ENCODE measurements at places on chromosomes 16 and 17.
A peak's percentile ranks its signal among the peaks of the same experiment; 100 is the strongest.

GRCh38 chr16:11743308-11744074 is 834 bp upstream of the TXNDC11 start:
- ATAC-seq, result peak; percentile 26

GRCh38 chr17:68319410-68320162 is 28.3 kb downstream of the ARSG start:
- ATAC-seq, result no peak

GRCh38 chr17:82228842-82229697 is at the start of gene SLC16A3:
TSS of gene SLC16A3 (plus strand) at chr17:82229042. CDS start at chr17:82236009, 6,967 bp downstream.
- ATAC-seq, result peak; percentile 67

DNA sequence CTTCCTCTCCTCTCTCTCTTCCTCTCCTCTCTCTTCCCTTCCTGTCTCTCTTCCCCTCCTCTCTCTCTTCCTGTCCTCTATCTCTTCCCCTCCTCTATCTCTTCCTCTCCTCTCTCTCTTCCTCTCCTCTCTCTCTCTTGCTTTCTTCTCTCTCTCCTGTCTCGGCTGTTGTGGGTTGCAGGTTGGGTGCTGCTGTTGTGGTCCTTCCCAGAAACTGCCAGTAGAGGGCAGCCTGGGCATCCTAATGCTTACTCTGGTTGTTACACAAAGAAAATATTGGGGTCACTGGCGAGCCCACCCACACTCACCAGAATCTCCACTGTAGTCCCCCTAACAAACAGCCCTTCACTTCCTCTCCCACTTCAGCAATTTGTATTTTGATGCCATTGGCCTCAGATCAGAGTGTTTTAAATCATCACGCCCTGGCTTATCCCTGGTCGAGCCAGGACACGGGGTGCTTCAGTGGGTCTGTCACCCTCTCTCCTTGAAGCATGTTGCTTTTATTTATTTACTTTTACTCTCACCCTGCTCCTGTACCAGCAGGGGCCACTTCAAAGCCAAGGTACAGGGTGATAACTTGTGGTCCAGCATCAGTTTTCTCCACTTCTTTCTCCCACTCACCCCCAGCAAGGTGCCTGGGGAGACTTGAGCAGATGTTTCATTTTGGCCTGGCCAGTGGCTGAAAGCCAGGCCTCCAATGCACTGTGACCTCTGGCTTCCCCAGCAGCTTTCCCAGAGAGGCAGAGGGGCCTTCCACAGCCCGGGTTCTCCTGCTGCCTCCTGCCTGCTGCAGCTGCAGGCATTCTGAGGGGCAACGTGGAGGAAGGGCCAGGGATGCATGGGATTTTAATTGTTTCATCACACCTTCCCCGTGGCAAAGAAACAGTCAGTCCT is 4.7 kb upstream of the MMP15 start:
- peak; percentile 49 for ATAC-seq

- ATAC-seq, result peak; percentile 99
Observed at GRCh38 chr16:28935924-28936783, 4.4 kb downstream of the CD19 start.

DNA sequence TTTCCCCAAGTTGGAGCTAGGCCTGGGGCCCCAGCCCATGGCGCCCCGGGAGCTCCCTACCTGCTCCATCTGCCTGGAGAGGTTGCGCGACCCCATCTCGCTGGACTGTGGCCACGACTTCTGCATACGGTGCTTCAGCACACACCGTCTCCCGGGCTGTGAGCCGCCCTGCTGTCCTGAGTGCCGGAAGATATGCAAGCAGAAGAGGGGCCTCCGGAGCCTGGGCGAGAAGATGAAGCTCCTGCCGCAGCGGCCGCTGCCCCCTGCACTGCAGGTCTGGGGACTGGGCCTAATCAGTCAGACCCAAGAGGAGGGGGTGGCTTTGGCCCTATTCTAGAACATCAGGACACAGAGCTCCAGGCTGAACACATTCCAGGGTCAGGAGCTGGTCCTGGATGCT is 1.5 kb downstream of the RNF112 start:
- no peak for ATAC-seq

GRCh38 chr16:79715061-79715460 is 114.5 kb upstream of the MAF start:
- no peak for ATAC-seq

DNA sequence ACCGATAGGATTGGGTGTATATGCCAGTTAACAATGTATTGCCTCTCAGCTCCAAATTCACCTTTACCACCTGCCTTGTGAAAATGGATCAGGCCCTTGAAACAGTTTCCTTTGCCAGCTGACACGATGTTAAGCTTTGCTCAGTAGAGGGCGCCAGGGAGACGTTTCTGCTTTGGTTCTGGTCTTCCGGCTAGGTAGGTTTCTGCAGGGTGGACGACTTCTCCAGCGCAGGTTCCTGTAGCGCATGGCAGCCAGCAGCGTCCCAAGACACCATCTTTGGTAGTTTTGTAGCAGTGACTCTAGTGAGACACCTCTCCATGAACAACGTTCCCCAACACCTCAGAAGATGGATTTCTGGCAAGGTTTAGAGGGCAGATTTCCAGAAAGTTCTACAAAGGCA is 24.0 kb downstream of the SYCE1L start:
- no peak for ATAC-seq

DNA sequence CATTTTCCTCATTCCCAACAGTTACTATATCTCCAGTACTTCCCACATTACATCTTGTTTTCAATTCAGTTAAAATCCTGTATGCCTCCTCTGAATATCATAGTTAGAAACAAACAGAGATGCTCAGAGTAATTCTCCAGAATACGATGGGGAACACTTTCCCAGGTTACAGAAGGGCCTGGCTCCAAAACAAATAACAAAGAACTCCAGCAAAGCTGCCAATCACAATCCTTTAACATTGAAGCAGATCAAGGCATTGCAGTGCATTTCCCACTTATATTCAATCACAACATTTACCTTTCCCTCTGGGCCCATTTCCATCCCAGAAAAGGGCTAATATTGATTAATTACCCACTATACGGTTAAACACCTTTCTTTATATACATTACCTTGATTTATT is 29.4 kb upstream of the PMFBP1 start:
- no peak for ATAC-seq

GRCh38 chr17:40813804-40814203 is 8.6 kb downstream of the KRT10 start:
- ATAC-seq, result no peak

DNA sequence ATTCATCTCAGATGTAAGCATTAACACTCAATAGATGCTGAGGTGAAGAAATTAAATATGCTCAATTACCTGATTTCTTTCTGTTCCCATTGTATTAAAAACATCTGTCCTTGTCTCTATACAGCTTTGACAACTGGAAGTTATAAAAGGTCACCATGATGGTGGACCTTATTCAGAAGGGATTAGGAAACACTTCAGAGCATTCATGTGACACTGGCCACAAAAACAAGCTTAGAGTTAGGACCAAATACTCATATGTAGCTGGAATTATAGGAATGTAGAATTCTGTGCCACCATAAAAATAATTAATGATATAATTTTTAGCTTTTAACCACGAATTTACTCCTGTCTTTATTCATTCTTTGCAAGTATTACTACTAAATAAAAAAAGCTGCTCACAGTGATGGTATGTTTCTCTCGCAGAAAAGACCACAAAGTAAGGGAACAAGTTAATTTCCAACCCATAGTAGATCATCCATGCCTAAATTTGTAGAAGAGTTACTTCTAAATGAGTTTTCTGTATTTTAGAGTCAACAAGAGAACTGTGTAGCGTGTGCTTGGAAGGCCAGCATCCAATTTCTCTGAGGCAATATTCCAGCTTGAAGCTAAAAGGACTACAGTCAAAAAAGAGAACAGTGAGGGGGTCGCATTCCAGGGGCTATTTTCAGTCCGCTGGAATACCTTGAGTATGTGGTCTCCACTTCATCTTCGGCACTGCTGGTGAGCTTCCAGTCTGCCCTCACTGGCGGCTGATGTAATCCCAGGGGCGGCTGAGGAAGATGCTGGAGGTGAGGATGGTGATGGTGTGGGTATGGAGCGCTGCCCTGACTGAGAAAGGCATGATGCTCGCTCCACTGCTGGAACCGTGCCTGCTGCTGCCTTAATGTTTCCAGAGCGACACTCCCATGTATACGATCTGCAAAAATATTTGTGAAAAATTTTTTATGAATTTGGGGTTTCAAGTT is 63.7 kb downstream of the CACNG1 start:
- ATAC-seq, result no peak

GRCh38 chr16:55406651-55407050 is 72.3 kb upstream of the MMP2 start:
- no peak for ATAC-seq

DNA sequence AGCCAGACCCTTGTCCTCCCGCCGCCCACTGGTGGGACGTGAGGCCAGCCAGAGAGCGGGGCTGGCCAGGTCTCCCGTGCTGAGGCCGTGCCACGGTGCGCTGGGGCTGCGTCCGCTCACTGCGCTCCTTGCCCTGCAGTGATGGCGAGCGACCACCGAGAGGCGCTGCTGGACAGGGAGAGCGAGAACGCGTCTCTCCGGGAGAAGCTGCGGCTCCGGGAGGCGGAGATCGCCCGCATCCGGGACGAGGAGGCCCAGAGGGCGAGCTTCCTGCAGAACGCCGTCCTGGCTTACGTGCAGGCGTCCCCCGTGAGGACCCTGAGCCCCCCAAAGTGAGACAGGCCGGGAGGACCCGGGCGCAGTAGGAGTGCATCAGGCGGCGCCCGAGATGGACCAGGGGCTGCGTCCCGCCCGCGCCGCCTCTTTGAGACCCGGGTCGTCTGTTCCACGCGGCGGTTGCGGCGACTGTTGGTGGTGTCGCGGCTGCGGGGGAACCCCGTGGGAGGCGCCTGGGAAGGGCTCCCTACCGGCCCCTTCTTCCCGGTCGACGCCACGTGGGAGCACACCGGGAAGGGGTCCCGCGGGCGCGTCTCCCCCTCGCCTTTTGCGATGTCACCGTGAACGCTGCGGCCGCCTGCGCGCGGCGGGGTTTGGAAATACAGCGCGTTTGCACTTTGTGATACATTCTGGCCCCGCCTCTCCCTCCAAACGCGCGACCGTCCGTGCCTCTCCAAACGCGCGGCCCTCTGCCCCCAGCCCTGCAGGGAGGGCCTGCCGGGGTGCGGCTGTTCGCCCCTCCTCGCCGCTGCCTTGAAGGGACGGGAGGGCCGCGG is 792 bp upstream of the RAC3 start:
- peak; percentile 83 for ATAC-seq

DNA sequence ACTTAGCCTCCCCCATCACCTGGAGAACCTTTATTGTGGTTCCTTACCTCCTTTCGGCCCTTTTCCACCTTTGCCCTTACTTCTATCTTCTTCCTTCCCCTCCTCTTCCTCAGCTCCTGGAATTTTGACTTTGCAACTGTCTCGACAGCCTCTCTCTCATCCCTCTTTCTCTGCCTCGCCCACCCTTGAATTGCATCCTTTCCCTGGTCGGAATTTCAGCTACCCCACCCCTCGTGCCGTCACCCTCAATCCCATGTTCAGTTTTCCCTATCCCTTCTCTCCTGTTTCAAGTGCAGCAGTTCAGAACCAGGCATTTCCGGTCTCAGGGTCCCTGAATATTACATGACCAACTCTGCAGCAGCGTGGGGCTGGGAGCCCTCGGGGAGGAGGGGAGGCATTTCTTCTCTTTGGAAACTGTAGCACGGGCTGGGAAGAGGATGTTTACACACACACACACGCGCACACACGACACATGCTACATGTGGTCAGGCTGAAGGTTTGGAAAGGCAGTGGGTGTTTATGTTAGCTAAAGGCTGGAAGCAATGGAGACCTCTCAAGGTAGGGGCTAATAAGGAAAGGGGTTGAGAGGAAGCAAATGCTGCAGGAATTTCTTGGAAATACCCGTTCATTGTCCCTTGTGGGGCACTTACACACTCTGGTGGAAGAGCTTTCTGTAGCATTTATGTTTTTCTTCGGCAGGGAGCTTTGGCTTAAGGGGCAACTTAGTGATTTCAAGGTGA is 971 bp downstream of the MINK1 start:
- ATAC-seq, result no peak

GRCh38 chr16:77589071-77589765 is 133.1 kb upstream of the NUDT7 start:
- no peak for ATAC-seq

- no peak for ATAC-seq
Observed at GRCh38 chr17:82094931-82095776, 2.9 kb downstream of the FASN start.

DNA sequence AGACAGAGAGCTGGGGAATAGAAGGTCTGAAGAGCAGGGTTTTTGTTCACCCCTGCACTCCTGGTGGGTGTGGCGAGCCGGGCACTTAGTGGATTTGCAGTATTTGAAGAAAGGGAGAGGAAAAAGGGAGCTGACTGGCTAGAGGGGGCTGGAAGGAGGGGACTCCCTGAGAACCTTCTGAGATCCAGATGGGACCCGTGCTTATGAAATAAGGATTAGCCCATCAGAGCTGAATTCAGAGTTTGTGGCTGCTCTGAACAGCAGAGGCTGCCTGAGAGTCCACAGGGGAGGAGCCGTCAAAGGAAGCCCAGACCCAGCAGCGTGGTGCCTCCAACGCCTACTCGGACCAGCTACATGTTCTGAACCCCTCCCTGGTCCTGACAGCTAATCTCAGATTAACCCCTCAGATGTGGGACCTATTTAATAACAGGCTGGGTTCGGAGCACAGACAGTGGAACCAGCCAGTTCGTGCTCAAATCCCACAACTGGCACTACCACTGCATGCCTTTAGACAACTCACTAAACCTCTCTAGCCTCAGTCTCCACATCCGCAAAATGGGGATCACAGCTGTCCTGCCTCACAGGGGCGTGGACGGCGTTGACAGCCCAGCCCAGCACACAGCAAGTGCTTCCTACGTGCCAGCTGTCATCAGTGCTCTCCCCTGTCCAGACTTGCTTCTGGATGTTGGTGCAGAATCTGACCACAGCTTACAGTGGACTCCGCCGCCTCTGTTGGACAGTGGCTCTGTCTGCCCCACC is 70.6 kb downstream of the DYNLRB2 start:
- no peak for ATAC-seq

DNA sequence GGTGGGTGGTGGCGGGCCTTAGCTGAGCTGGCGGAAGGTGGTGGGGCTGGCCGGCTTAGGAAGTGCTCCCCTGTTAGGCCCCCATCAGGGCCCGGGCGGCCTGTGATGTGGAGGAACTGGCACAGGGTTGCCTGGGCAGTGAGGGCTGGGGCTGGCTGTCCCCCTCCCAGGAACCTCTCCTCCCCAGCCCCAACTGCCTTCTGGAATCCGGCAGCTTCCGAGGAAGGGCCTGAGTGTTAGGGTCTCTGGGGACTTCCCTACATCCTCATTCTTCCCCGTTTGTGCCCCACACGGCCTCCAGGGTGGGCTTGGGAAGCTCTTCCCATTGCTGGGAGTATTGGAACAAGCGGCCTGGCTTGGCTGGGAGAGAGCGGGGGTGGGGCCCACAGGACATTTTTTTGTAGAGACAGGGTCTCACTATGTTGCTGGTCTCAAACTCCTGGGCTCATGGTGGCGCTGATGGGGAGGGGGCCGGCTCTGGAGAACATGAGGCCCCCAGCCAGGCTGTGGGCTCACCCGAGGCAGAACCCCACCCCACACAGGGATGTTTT is 89.9 kb upstream of the CIBAR2 start:
- no peak for ATAC-seq

GRCh38 chr17:72782985-72783701 is 309.3 kb downstream of the SLC39A11 start:
- ATAC-seq, result no peak

- ATAC-seq, result peak; percentile 72
Observed at GRCh38 chr16:84754353-84754856, 54.6 kb downstream of the USP10 start.

DNA sequence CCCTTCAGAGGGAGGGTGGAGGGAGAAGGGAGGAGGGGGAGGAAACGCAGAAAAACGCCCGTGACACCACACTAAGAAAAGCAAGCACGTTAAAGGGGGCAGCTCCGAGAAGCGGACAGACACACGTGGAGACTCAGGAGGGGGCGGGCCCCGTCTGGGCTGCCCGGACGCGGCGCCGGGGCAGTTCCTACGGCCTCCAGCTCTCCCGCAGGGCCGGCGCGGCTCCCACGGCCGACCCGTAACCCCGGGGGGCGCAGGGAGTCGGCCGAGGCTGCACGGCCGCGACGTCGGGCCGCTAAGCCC is 362 bp downstream of the KLHDC4 start:
- peak; percentile 42 for ATAC-seq
